IgD-negative memory B cell (primary cell): ENCODE measurements at places on chromosomes 5 and 9. TPM values are rescaled to one million over a fixed set of nuclear protein-coding genes. Genes with fewer than 3 reads are reported as not detected.

Gene KCNV2
- polyA plus RNA-seq, result not detected

Gene FOXD4L5
- not detected for polyA plus RNA-seq

Gene MAP1B
- polyA plus RNA-seq, result 0.10 TPM

Gene ADAMTSL1
- not detected for polyA plus RNA-seq

Gene ENHO
- not detected for polyA plus RNA-seq

Gene SPATA31C2
- polyA plus RNA-seq, result not detected

Gene TXNDC8
- not detected for polyA plus RNA-seq

Gene SMIM23
- not detected for polyA plus RNA-seq

Gene HAVCR1
- polyA plus RNA-seq, result not detected

Gene MYMK
- not detected for polyA plus RNA-seq

Gene RHOBTB3
- polyA plus RNA-seq, result 1.9 TPM

Gene ENTPD8
- polyA plus RNA-seq, result not detected

Gene EQTN
- 0.35 TPM for polyA plus RNA-seq

Gene GPR21
- not detected for polyA plus RNA-seq

Gene FCHO2
- 1.3 TPM for polyA plus RNA-seq

Gene SPINK4
- polyA plus RNA-seq, result not detected

Gene PTCD2
- polyA plus RNA-seq, result 2.4 TPM

Gene CSF1R
- 0.10 TPM for polyA plus RNA-seq

Gene SOHLH1
- polyA plus RNA-seq, result not detected

Gene ZNG1E
- polyA plus RNA-seq, result 43.0 TPM

Gene IL31RA
- not detected for polyA plus RNA-seq

Gene CSNK1G3
- polyA plus RNA-seq, result 53.6 TPM

Gene DMRTA1
- not detected for polyA plus RNA-seq

Gene PRDM9
- polyA plus RNA-seq, result not detected

Gene PKD2L2
- polyA plus RNA-seq, result 0.46 TPM

Gene GABRA1
- not detected for polyA plus RNA-seq

Gene CCDC183
- 0.78 TPM for polyA plus RNA-seq

Gene PCDHA8
- not detected for polyA plus RNA-seq

Gene ZDHHC11B
- not detected for polyA plus RNA-seq

Gene CDX1
- not detected for polyA plus RNA-seq

Gene SHLD3
- 5.1 TPM for polyA plus RNA-seq

Gene GRIA1
- polyA plus RNA-seq, result not detected

Gene PCDHB7
- polyA plus RNA-seq, result not detected

Gene PFN3
- not detected for polyA plus RNA-seq

Gene DEPDC1B
- polyA plus RNA-seq, result 0.23 TPM

Gene RNF183
- polyA plus RNA-seq, result not detected

Gene C9orf153
- polyA plus RNA-seq, result 0.14 TPM

Gene OR2Y1
- polyA plus RNA-seq, result not detected

Gene TSSK1B
- polyA plus RNA-seq, result not detected

Gene TTLL11
- 6.0 TPM for polyA plus RNA-seq
